ENCODE measurements at places on chromosomes 13 and 19.

DNA sequence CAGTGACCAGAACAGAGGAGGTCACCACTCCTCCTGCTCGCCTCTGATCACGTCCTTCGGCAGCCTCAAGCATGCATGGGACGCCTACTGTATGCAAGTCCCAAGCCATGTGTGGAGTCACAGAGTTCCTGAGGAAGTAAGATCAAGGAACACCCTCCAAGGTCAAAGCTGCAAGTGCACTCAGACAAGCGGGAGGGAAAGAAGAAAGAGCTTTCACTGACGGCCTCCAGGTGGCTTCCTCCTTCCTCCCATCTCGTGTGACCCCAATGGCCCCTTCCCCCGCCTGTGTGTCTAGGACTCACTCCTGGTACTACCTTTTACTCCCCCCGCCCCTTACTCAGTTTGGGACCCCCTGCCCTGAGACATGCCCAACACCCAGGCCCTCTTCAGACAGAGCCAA is 6.1 kb downstream of the HAUS8 start:
- DNase-seq = no peak

- DNase-seq = no peak
Measured at GRCh38 chr19:15443838-15444237, 5.9 kb downstream of the WIZ start.

- DNase-seq = peak; percentile 38
Measured at GRCh38 chr19:8482696-8483095, 19.7 kb downstream of the PRAM1 start.

GRCh38 chr19:11088506-11089253 is 583 bp upstream of the LDLR start:
- DNase-seq = no peak

GRCh38 chr13:93422980-93423543 is 196.5 kb downstream of the GPC6 start:
- no peak for DNase-seq

GRCh38 chr13:44426461-44426860 is 52.8 kb downstream of the SERP2 start:
- no peak for DNase-seq

DNA sequence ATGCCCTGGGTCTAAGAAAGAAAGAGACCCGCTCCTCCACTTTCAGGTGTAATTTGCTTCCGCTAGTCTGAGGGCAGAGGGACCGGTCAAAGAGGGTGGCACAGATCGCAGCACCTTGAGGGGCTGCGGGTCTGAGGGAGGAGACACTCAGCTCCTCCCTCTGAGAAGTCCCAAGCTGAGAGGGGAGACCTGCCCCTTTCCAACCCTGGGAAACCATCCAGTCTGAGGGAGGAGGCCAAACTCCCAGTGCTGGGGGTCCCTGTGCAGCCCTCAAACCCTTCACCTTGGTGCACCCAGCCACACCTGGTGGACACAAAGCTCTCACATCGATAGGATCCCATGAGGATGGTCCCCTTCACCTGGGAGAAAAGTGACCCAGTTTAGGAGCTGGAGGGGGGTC is 13.0 kb downstream of the MISP start:
- DNase-seq = no peak

GRCh38 chr13:94121686-94122085 is 357.8 kb downstream of the DCT start:
- DNase-seq = no peak

DNA sequence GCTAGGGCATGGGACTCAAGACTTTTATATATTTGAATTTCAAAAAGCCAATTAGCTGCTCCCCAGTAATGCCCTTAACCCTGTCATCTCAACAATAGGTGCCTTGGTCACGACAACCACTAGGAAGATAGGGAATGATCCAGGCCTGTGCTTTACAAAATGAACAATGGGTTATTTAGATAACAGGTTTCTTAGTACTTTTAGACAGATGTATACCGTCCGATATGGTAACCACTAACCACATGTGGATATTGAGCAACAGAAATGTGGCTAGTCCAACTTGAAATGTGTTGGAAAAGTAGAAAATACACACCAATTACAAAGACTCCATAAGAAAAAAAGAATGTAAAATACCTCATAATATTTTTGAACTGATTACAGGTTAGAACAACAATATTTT is 201.2 kb downstream of the LHFPL6 start:
- DNase-seq = no peak

DNA sequence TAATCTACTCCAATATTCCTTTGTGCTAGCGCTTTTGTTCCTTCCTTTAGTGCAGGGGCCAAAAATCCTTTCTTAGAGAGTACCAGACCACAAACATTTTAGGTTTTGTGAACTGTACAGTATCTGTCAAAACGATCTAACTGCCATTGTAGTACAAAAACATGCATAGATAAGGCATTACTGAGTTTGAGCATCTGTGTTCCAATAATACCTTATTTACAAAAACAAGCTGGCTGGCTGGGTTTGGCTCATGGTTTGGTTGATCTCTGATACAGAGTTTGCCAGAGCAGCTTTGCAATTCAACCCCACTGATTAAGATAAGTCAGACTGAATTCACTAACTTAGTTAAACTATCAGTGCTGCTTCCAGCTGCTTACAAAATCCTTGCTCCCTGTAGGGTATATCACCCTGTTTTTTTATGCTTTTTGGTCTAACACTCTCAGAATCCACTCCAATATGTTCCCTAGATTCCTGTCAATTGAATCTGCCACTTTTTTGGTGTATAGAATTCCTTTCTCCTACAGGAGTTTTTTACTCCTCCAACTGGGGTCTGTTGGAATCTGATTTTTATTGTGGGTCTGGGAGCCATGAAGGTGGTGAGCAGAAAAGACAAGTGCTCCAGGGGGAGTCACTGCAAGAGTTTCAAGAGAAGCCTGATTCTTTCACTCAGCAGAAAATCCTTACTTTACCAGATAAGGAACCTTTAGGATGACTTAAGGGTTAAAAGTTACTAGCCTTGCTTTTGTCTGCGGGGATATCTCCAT is 1399.4 kb downstream of the EFNB2 start:
- DNase-seq = no peak

- DNase-seq = no peak
Measured at GRCh38 chr19:1085053-1085658, 10.0 kb downstream of the POLR2E start.

GRCh38 chr19:48965806-48966540 is 864 bp downstream of the FTL start:
- DNase-seq = peak; percentile 96

DNA sequence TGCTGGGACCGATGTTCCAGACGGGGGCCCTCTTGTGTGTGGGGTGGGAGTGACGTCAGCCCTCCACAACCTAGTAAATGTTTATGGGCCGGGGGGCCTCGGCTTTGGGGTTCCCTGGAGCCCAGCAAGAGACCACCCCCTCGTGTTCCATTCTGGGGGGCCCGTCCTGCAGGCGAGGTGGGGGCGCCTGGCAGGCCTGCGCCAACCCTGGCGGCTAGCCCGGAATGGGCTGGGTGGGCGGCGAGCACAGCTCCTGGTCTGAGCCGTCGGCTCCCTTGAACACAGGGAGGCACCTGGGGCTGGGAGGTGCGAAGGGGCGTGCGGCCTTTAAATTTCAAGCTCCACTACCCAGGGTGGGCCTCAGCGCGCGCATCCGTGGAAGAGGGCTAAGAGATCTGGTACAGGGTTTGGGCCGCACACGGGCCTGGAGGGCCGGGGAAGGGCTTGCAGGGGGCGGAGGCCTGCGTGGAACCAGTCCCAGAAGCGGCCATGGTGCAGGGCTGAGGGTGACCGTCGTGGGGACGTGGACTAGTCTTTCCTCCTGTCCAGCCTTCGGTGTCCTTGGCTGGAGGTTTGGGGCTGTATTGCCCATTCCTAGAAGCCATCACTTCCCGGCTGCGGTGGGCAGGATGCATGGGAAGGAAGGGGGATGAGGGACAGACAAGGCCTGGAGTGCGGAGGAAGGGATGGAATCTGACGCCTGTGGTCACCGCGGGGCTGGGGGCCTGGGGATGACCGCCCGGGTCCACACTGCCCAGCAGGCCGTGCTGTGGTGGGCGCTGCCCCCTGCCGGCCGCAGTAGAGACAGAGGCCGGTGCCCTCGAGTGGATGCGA is 11.4 kb downstream of the NDUFA11 start:
- no peak for DNase-seq

- DNase-seq = peak; percentile 77
Measured at GRCh38 chr19:4140237-4140711, 13.2 kb upstream of the CREB3L3 start.

- DNase-seq = no peak
Measured at GRCh38 chr19:3194106-3195087, 8.7 kb downstream of the NCLN start.

DNA sequence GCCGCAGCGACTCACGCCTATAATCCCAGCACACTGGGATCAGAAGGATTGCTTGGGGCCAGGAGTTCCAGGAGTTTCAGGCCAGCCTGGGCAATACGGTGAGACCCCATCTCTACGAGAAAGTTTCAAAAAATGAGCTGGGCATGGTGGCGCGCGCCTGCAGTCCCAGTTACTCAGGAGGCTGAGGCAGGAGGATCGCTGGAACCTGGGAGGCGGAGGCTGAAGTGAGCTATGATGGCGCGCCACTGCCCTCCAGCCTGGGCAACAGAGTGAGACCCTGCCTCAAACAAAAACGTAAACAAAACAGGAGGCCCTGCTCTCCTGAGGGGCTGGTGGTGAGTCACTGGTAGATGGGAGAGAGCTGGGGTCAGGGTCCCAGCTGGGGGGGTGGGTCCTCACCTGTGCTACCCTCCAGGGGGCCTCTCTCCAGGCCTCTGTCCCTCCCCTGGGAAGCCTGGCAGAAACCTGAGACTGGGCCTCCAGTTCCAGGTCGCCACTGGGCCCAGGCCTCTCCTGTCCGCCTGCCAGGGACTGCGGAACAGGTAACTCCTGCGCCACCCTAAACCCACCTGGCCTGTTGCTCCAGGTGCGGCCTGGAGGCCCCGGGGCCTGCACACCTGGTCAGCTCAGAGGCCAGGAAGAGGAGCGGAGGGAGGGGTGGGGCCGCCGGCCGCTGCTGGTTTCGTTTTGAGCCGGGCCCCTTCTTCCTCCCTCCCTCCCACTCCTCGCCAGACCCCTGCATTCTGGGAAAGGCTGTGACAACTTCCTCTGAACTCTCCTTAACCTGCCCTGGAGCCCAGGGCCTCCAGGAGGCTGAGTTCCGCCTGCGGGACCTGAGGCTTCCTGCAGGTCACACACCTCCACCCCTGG is 17.2 kb upstream of the ZBTB7A start:
- DNase-seq = peak; percentile 88
